ENCODE measurements at places on chromosomes 2 and 18.
A peak's percentile ranks its signal among the peaks of the same experiment; 100 is the strongest.

DNA sequence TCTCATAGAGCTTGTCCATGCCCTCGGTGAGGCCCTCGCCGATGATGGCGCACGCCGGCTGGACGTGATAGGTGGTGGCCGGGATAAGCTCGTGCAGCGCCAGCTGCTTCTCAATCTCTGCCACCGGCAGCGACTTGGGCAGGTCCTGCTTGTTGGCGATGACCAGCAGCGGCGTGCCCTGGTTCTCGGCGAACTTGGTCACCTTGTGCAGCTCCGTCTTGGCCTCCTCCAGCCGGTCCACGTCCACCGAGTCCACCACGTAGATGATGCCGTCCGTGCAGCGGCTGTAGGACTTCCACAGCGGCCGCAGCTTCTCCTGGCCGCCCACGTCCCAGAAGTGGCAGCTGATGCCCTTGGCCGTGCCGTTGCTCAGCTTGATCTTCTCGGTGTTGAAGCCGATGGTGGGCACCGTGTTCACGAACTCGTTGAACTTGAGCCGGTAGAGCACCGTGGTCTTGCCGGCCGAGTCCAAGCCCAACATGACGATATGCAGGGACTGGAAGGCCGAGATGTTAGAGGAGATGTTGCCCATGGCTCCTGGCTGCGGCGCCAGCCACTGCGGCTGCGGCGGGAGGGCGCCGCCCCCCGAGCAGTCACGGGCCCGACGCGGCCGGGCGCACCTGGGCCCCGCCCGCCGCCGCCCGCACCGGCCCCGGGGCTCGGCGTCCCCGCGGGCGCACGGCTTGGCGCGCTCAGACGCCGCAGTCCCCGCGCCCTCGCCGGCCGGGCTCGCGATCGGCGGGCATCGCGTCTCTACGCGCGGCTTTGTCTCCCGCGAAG lies 636 bp downstream of the ARL4C start:
- peak overlapping the region; percentile 96 for H3K4me3 ChIP-seq
- peaks cover 13% of the 10 kb centered on the region for H3K27me3 ChIP-seq
- H3K36me3 ChIP-seq: peaks cover 5% of the 10 kb centered on the region
- peaks cover 15% of the 10 kb centered on the region for H3K4me1 ChIP-seq
- peak; percentile 19 for DNase-seq

DNA sequence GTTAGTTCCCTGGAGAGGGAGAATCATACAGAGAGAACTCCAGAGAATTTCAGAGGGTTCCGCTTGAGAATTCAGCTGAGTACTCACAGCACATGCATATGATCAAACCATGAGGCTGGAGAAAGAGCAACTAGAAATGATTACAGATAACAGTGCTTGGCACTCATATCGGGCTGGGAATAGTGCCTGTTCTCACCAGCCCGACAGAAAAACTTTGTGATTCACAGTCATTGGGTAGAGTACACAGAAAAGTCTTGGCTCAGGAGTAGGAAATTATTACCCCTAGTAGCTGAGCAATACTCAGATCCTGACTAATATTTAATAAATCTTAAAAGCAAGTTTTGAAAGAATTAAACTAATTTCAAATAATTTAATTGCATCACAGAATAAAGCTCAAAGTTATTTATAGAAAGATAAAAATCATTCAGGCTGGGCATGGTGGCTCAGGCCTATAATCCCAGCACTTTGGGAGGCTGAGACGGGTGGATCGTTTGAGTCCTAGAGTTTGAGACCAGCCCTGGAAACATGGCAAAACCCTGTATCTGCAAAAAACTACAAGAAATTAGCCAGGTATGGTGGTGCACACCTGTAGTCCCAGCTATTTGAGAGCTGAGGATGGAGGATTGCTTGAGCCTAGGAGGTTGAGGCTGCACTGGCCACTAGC lies 6.8 kb downstream of the WDPCP start:
- no peak overlapping the region for H3K4me3 ChIP-seq
- no peaks in the 10 kb centered on the region for H3K36me3 ChIP-seq
- H3K27me3 ChIP-seq: no peaks in the 10 kb centered on the region
- no peak for DNase-seq
- H3K27ac ChIP-seq: no peak overlapping the region

DNA sequence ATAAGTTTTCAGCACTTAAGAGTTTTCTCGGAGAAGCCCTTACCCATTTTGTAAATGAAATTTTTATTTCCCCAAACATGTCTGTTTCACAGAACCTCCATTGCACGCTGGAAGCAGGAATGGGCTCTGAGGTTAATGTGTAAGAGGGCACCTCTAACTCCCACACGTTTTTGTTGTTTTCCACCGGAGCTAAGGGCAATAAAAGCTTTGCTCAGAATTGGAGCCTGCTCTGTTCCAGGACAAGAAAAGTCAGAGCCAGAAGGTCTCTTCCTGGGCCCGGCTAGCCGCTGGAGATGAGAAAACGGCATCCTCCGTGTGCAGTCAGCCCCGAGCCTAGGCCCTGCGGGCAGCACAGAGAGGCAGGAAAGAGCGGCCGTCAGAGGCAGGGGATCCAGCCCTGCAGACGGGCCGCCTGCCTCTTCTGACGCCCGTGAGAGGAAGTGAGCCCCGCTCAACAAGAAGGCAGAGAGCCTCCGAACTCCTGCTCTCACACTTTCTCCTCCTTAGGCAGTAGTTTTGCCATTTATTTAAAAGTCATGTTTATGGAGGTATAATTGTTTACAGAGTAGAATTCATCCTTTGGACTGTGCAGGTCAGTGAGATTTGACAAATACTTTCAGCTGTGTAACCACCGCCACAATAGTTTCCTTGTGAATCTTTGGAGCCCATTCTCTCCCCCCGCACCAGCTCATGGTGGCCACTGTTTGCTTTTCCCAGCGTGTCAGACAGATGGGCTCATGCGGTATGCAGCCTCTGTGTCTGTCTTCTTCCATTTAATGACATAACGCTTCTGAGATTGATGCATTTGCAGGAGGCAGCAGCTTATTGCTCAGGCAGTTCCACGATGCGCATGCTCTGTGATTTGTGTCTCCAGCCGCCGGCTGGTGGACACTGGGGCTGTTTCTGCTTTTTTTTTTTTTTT lies 117.3 kb downstream of the GALR1 start:
- H3K4me1 ChIP-seq: peaks cover 30% of the 10 kb centered on the region
- H3K4me3 ChIP-seq: peak overlapping the region; percentile 57
- DNase-seq: peak; percentile 39
- H3K36me3 ChIP-seq: peaks cover 13% of the 10 kb centered on the region

DNA sequence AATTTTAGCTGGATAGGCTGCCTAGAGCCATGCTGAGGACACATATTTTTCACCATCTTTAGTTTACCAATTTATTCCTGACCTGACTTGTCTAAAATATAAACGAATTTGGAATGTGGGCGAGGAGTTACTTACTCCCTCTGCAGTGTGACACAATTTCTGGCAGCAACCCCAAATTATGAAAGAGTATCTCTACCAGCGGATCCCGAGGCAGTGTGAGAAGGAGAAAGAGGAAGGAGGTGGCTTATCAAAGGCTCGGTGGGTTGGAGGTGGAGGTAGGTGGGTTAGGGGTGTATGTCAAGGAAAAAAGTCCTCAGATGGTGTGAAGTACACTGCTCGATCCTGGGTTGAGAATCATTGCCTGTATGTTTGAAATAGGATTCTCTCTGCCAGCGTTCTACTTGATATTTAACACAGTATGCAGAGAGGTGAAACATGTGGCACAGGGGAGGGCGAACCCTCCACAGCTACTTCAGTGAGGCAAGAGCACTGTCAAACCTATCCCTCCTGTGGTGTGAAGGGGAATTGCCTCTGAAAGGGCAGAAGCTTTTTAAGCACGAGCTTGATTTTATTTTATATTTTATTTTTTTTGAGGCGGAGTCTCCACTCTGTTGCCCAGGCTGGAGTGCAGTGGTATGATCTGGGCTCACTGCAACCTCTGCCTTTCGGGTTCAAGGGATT lies 76.0 kb downstream of the RFTN2 start:
- no peak overlapping the region for H3K4me3 ChIP-seq
- no peaks in the 10 kb centered on the region for H3K4me1 ChIP-seq
- H3K36me3 ChIP-seq: peaks cover 4% of the 10 kb centered on the region
- DNase-seq: no peak
- H3K27ac ChIP-seq: no peak overlapping the region
- no peaks in the 10 kb centered on the region for H3K27me3 ChIP-seq

- H3K4me1 ChIP-seq: peaks cover 5% of the 10 kb centered on the region
- no peak overlapping the region for H3K4me3 ChIP-seq
- H3K36me3 ChIP-seq: no peaks in the 10 kb centered on the region
- no peaks in the 10 kb centered on the region for H3K27me3 ChIP-seq
- DNase-seq: no peak
These were observed 476.9 kb downstream of the PTPRM start for GRCh38 chr18:8044004-8044403.

DNA sequence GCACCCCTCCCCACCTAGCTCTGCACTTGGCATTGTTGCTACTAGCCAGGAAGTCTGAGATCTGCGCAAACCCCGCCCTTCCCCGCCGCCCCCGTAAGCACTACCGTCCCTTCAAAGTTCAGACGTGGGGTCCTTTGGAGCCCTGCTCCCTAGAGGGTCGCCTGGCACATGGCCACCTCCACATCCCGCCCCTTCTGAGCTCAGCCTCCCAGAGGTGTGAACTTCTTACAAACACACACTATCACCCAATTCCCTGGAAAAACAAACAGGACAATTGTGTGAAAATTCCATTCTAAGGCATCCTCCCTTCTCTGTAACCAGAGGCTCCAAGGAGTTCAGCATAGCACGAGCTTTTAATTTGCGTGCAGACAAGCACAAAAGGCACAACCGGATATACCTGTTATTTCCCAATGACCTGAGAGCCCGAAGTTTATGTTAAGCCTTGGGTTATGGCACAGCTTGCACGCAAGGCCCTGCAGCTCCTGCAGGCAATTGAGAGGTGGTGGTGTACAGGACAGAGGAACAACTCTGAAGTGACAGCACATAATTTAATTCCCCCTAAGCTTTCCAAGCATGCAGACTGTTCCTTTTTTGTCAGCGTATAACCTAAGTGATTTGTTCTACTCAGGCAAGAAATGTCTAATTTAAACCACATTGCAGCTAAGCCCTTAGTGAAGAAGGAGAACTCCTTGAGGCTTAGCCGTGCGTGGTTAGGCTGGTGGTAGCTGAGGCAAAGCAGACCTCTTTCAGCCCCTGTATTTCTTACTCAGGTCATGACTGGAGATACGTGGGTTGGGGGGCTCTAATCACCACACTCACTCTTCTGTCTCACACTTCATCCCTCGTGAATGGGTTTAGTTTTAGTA lies 20.3 kb upstream of the CYP1B1 start:
- H3K4me3 ChIP-seq: no peak overlapping the region
- H3K4me1 ChIP-seq: peaks cover 28% of the 10 kb centered on the region
- H3K36me3 ChIP-seq: peaks cover 1% of the 10 kb centered on the region

GRCh38 chr18:58813561-58814225 lies 51.0 kb upstream of the ZNF532 start:
- H3K4me3 ChIP-seq: no peak overlapping the region
- no peak overlapping the region for H3K27ac ChIP-seq
- H3K27me3 ChIP-seq: no peaks in the 10 kb centered on the region
- DNase-seq: no peak
- H3K4me1 ChIP-seq: no peaks in the 10 kb centered on the region

DNA sequence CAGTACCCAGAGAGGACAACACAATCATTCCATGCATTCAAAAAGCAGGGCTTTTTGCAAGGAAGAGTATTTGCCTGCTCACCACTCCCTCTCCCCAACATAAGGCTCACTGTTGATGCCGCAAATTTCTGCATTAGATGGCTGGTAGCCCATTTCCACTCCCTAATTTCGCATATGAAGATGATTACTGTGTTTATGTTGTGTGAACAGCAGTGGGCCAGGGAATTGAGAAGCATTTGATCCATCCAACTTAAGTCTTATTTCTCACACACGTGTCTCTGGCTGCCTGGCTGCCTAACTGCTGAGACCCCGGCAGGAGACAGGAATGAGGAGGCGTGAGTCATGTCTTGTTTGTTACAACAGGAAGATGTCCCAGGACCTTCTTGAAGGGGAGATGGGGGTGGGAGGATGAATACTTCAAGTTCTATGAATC lies 294.1 kb downstream of the ALK start:
- H3K27ac ChIP-seq: no peak overlapping the region
- no peaks in the 10 kb centered on the region for H3K4me1 ChIP-seq
- no peak overlapping the region for H3K4me3 ChIP-seq
- no peak for DNase-seq
- H3K27me3 ChIP-seq: peaks cover 10% of the 10 kb centered on the region

- no peaks in the 10 kb centered on the region for H3K4me1 ChIP-seq
- peaks cover 9% of the 10 kb centered on the region for H3K27me3 ChIP-seq
- no peaks in the 10 kb centered on the region for H3K36me3 ChIP-seq
These were observed 44.5 kb downstream of the MYT1L start for GRCh38 chr2:2286592-2286991.

GRCh38 chr2:55269645-55269990 lies 587 bp upstream of the MTIF2 start:
- H3K27ac ChIP-seq: peak overlapping the region; percentile 97
- peaks cover 1% of the 10 kb centered on the region for H3K36me3 ChIP-seq
- H3K27me3 ChIP-seq: no peaks in the 10 kb centered on the region
- DNase-seq: no peak
- peaks cover 12% of the 10 kb centered on the region for H3K4me1 ChIP-seq
- peak overlapping the region; percentile 96 for H3K4me3 ChIP-seq
